ENCODE measurements at places on chromosomes 1 and 21.

- DNase-seq = no peak
Measured at GRCh38 chr1:211684791-211685190, 9.4 kb upstream of the NEK2 start.

DNA sequence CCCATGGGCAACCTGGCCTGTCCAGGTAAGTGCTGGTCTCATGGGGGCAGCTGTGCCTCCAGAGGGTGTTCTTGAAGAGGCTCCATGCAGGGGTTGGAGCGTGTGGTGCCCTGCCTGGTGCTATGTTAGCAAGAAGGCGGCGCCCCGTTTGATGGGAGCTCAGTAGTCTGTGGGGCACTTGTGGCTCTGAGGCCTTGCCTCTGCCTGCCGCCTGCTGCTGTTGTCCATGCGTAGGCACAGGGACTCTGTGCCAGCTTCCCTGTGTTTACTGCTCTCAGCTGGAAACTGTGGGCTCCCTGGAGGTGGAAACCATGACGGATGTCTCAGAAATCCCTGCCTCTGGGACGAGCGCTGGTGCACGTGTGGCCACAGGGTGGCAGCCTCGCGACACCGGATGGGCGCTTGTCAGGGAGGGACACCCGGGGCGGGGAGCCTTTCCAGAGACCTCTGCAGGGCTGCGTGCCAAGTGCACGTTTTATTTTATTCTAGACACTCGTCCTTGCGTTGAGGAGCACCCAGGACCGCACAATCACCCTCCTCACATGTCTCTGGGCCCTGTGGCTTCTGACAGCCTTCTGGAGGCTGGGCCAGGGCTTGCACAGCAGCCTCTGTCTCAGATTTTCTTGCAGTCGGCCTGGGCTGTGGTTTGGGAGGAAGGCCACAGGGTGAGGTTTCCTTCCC, 27.1 kb downstream of the SNAP47 start:
- DNase-seq = peak; percentile 44

DNA sequence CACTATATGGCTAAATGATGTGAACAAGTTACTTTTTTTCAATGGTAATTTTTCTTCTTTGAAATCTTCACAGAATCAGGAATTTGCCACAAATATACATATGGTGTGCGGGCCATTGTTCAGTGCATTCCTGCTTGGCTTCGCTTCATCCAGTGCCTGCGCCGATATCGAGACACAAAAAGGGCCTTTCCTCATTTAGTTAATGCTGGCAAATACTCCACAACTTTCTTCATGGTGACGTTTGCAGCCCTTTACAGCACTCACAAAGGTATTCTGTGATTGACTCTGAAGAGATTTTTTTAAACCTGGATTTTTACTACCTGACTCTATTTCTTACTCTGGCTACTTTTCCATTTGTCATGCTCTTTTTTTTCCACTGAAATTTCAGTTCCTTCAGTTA, 76.2 kb upstream of the KIAA1614 start:
- no peak for DNase-seq

DNA sequence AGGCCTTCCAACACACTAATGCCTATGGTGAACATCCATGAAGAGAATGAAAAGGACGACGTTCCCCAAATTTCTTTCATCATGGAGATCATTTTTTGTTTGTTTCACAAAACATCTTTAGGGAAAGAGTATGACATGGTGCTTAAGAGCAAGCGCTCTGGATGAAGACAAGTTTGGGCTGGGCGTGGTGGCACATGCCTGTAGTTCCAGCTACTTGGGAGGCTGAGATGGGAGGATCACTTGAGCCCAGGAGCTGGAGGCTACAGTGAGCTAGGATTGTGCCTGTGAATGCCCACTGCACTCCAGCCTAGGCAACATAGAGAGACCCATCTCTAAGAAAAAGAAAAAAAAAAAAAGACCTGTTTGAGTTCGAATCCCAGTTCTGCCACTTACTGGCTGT, 253.1 kb downstream of the PTPRU start:
- no peak for DNase-seq

GRCh38 chr1:185343306-185343705, 26.3 kb upstream of the IVNS1ABP start:
- no peak for DNase-seq

- DNase-seq = peak; percentile 84
Measured at GRCh38 chr1:229410692-229411433, 23.0 kb downstream of the ACTA1 start.

DNA sequence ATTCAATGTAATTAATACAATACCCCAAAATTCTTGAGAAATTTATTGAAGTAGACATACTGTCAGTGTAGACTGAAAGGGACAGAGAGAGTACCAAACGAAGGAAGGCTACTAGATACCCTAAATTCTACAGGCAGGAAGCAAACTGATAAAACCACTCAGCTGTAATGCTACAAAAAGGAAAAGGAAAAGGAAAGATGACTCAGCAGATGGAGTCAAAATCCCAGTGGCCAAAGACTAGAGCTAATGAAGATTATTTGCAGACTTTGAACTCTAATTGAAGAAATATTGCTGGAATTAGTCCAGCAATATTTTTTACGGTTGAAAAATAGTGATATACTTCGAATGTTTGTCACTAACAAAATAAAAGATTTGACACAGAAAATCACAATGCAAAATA, 671.9 kb downstream of the BRINP3 start:
- DNase-seq = no peak

DNA sequence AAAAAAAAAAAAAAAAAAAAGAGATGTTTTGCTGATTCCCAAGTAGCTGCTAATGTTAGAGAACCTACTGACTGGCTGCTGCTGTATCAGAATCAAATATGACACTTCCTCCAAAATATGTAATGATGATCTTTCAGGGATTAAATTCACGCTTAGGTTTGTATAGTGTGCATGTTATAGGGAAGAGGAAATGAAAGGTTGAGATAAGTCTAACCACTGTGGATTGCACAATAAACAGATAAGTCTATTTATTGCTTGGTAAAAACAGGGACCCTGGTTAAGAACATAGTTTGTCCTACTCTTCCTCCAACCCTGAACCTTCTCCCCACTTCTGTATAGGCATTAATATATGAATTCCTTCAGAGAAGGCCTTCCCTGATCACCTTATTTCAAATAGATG, 13.2 kb downstream of the RC3H1 start:
- no peak for DNase-seq

Measured in NCI-H1436 treated with DMSO at 0.1 percent for 48 hours (cell line).